ENCODE measurements at places on chromosomes 5 and 9. TPM values are rescaled to one million over a fixed set of nuclear protein-coding genes. Genes with fewer than 3 reads are reported as not detected.

DNA sequence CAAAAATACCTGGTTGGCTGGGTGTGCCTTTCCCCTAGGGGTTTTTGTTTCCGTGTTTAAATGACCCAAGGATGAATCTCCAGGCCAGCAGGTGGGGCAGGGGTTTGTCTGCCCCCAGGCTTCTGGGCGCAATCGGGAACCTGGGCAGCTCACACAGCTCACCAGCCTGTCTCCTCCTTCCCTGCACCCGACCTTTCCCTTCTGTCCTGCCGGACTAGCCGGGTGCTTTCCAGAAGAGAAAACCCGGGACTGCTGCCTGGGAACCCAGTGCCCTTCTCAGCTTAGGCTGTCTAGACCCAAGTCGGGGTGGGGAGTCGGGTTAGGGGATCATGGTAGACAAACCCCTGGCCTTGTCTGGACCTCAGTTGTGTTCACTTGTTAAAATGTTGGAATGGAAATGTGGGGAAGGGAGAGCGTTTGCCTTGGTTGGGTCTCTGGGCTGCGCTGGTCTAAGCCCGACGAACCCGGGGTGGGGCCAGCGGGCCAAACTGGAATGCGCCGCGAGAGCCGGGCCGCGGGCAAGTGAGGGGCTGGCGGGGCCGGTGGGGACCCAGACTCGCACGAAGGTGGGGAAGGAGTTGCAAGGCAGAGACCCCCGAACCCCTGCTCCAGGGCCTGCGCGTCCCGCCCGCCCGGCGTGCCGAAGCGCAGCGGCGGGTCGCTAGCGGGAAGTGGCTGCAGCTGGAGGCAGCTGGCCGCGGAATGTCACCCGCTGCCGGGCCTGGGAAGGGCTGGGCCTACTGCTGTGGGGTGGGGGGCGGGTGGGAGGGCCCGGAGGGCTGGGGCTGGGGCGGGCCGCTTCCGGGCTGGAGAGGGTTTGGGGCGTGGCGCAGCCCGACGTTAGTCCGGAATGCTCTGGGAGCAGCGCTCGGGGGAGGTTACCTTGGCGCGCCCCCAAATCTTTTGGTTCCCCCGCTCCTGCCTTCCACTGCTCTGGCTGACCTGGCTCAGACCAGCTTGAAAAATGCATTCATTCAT, 84.6 kb downstream of the DAB2IP start:
- no peak for DNase-seq

GRCh38 chr9:114434878-114435311, 47.1 kb upstream of the AKNA start:
- no peak for DNase-seq

DNA sequence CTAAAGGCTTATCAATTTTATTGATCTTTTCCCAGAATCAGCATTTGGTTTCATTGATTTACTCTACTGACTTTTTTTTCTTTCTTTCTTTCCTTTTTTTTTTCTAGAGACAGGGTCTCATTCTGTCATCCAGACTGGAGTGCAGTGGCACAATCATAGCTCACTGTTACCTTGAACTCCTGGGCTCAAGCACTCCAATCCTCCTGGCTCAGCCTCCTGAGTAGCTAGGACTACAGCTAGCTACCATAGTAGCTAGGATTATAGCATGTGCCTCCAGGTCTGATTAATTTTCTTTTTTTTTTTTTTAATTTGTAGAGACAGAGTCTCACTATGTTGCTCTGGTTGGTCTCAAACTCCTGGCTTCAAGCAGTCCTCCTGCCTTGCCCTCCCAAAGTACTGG, 11.7 kb downstream of the MLANA start:
- no peak for DNase-seq

GRCh38 chr9:126802318-126803059, 2.4 kb upstream of the ZBTB43 start:
- no peak for DNase-seq

DNA sequence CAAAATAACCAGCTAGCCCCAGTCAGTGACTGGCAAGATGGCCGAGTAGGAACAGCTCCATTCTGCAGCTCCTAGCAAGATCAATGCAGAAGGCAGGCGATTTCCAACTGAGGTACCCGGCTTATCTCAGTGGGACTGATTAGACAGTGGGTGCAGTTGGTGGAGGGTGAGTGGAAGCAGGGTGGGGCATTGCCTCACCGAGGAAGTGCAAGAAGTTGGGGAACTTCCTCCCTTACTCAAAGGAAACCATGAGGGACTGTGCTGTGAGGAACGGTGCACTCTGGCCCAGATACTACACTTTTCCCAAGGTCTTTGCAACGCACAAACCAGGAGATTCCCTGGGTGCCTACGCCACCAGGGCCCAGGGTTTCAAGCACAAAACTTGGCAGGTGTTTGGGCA, 9.6 kb upstream of the BTNL8 start:
- no peak for DNase-seq

DNA sequence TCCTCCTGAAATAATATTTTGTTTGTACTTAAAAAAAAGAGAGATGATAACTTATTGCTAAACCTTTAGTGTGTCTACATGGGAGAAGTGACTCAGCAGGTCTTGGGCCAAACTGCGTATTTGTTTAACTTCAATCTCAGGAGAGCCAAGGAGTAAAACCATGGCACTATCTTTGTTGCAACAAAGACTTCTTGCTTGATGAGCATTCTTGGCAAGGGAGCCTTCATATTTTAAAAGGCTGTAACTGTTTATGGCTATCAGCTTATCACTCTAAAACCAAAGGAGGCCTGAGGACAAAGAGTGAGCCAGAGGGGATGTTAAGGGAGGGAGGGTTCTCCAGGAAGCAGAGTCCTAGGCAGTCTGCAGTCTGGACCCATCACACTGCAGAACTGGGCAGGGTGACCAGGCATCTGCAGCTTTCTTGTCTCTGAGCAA, 216.2 kb upstream of the S1PR3 start:
- DNase-seq: no peak

DNA sequence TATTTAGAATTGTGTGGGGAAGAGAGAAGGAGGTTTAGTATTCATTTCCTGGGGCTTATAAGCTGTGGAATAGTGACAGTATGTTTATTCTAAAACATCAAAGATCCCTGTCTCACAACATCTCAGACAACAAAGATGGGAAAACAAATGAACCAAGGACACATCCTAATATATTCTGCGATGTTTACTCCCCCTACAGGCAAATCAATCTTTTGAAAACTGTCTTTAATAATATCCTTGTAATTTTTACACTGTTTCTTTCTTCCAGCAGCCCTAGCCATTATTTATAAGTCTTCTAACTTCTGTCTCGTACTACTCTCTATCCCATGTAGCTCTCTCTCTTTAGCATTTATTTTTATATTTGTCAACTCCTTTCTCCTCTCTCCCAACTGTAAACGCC, 33.5 kb upstream of the TMEM252 start:
- DNase-seq: no peak

- DNase-seq: no peak
These were observed 50.5 kb downstream of the CXXC5 start for GRCh38 chr5:139698490-139699146.

- DNase-seq: no peak
These were observed 414.8 kb downstream of the GADD45G start for GRCh38 chr9:90019626-90020025.

- DNase-seq: no peak
These were observed 56.2 kb upstream of the GCNT4 start for GRCh38 chr5:75108515-75108914.

DNA sequence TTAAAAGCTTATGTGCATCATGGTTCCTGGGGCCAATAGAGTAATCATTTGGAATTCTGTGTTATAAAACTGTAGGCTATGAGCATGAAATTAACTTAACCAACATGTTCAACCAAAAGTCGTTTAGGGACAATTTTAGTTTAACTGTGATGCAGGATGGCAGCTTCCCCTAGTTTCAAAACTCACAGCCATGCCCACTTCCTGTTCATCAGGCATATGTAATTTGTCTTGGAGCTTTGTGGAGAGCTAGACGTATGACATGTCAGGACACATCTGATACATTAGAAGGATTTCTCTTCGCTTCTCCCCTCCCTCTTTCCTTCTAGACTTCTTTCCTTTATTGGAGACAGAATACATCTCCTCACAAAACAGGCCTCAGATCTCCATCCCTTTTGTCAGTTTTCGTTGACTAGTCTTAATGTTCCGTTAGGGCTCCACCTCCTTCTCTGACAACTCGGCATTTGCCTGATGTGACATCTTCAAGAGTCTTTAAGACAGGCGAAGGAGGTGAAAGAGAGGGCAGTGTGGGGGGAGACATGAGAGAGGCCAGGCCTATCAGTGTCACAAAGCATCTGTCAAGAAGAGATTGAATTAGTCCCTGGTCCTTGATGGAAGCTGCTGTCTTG, 176.0 kb downstream of the MSX2 start:
- DNase-seq: no peak

DNA sequence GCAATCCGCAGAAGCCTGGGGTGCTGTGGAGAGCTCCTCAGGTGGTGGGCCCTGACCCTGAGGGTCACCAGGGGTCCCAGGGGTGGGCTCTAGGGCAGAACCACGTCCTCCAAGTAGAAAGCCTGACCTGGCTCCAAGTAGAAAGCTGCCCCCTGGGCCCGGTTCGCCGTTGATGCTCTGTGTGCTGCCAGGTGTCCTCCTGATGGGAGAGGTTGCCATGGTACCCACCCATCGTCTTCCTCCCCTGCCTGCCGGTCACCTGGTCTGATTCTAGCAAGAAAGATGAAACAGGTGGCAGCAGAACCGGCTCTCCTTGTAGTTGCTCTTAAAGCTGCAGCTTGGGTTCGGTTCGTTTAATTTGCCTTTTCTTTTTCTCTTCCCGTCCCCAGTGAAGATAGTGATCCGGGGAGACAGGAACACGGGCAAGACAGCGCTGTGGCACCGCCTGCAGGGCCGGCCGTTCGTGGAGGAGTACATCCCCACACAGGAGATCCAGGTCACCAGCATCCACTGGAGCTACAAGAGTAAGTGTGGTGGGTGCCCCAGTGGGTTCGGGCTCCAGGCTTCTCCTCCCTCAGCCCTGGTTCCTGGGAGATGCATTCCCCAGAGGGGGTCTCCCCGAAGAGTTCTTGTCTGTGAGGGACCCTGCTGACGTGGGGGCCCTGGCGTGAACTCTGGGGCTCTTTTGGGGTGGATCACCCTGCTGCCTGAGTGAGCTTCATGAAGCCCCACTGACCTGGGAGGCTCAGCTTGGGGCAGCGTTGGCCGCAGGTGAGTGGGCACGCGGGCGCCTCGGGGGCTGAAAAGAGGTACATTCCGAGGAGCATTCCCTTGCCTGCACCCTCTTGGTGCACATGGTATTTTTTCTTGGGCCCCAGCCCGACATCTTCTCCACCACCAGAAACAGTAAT, 15.6 kb downstream of the RABL6 start:
- DNase-seq: no peak

GRCh38 chr9:98732801-98733200, 24.1 kb upstream of the GABBR2 start:
- DNase-seq: no peak

DNA sequence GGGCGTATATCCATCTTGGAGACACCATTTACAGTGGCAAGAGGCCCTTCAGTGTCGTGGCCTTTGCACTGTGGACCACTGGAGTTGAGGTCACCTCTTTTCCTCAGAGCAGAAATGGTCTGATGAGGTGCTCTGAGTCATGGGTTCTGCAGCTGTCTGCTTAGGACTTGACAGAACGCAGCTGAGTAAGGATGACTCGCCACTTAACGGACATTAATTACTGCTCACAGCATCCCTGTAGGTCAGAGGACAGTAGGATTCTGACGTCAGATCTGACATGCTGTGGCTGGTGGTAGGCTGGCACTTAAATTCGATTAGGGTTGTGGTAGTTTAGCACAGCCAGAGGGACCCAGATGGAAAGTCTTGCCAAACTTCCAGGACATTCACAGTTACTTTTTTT, 479.4 kb downstream of the DMAC1 start:
- DNase-seq: peak; percentile 78

DNA sequence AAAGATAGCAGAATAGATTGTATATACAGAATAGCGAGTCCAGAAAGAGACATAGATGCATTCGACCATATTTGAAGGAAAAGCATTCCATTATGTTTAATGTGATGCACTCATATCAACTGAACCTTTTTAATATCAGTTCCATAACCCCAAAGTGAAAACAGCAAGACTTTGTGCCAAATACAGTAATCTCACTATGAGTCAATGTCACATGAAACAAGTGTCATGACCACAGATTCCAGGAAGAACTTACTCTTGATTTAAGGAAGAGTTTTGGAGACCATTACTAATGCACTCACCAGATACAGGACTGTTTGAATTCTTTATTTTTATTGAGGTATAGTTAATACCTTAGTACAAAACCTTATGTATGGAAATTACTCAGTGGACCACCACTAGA, 220.5 kb downstream of the SH3GL2 start:
- DNase-seq: peak; percentile 30

DNA sequence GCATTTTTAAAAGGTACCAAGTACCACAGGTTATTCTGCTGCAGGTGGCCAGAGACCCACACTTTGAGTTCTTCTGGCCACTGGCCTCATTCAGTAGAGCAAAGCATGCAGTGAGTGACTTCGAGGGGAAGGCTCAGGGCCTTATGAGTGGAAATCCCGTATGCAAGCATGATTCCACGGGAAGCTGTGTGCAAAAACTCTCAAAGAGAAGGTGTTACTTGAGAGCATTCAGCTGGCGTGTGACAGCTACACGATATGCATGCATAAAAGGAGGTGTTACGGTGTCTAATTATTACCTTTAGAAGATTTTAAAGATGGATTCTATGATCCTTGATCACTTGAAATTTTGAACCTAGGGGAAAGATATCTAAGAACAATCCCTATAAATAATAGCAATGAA, 160.3 kb downstream of the ENC1 start:
- DNase-seq: no peak

DNA sequence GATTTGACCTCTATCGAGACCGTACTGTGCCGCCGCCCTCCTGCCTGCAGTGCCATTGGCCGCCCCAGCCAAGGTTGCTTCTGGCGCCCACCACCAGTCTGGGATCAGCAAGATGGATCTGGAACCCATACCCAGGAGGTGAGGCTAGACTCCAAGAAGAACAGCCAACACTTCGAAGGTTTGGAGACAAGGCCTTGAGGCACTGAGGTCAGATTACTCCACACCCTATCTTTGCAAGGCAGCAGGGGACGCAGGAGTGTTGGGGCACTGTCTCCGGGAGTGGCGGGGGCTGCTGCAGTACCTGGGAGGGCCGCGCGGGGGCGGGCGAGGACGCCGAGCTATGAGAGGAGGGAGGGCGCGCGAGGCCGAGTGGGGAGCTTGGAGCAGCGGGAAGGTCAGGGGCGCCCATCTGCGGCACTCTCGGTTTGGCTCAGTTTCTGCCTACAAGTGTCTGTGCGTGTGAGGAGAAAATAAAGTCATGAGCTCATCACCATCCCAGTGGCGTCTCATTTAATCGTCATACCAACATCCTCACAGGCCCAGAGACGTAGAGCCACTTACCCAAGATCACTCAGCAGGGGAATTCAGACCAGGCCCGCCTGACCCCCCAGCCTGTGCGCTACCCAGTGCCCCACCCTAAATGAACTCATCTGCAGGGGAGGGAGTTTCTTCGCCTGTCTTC, 20.5 kb upstream of the PSD2 start:
- DNase-seq: no peak

GRCh38 chr5:74275171-74275992, 365.1 kb downstream of the ENC1 start:
- DNase-seq: no peak

The C5orf34 gene
- total RNA-seq: 3.6 TPM

The PCDHA2 gene
- total RNA-seq: not detected

The MARVELD2 gene
- 13.1 TPM for total RNA-seq

The CERCAM gene
- total RNA-seq: 49.1 TPM

The ZBTB6 gene
- total RNA-seq: 9.3 TPM

The ANKRD34B gene
- total RNA-seq: 1.2 TPM

The PRRX2 gene
- total RNA-seq: 0.17 TPM

The SLC26A2 gene
- total RNA-seq: 11.9 TPM

The TPPP gene
- 0.46 TPM for total RNA-seq

The HACD4 gene
- 2.0 TPM for total RNA-seq

Data from epithelial cell of proximal tubule (primary cell).